Myometrial cell (primary cell): ENCODE measurements at places on chromosomes 16 and 17. TPM values are rescaled to one million over a fixed set of nuclear protein-coding genes. Genes with fewer than 3 reads are reported as not detected.

The MAF gene
- 0.53 and 0.58 TPM in 2 replicates for total RNA-seq

The ROGDI gene
- 21.3 and 38.1 TPM in 2 replicates for total RNA-seq

The PYY gene
- total RNA-seq: not detected in 2 replicates

The ZNF205 gene
- total RNA-seq: 11.7 and 17.3 TPM in 2 replicates

The AHSP gene
- not detected in 2 replicates for total RNA-seq

The C1QL1 gene
- 3.2 and 9.0 TPM in 2 replicates for total RNA-seq

The TRIM25 gene
- 12.7 and 16.3 TPM in 2 replicates for total RNA-seq

The CXCL16 gene
- total RNA-seq: 1.2 and 1.7 TPM in 2 replicates

The ACSM3 gene
- total RNA-seq: 0.86 and 3.2 TPM in 2 replicates

The KRTAP4-1 gene
- not detected in 2 replicates for total RNA-seq

The ZFP3 gene
- total RNA-seq: 0.89 and 1.7 TPM in 2 replicates

The ZFPM1 gene
- total RNA-seq: 0.58 and 0.89 TPM in 2 replicates

The PPL gene
- total RNA-seq: under 0.01 and 0.18 TPM in 2 replicates

The KRTAP29-1 gene
- total RNA-seq: not detected in 2 replicates
